ENCODE measurements at places on chromosomes 7 and 10.
A peak's percentile ranks its signal among the peaks of the same experiment; 100 is the strongest.

- no peak for DNase-seq
Measured at GRCh38 chr10:34109952-34110702, 705.0 kb downstream of the PARD3 start.

DNA sequence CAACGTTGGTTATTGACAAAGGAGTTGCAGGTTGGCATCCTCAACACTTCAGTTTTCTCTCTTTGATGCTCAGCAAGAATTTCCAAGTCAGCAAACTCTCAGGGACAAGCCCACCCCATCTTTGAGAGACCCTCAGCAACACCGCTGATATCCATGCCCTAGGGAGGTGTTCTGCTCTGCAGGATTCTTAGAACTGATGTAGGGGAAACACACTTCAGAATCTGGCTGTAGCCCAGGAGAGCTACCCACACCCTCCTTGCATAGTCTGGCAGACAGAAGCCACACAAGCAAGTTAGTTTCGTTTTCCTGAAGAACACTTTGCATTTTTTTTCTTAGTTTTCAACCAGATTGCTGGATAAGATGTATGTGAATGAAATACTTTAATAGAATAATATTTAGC is 822 bp downstream of the SAMD9L start:
- DNase-seq: peak; percentile 34

- DNase-seq: no peak
Measured at GRCh38 chr7:25852211-25852938, 299.6 kb upstream of the NFE2L3 start.

- peak; percentile 38 for DNase-seq
Measured at GRCh38 chr10:88152728-88153133, 289.3 kb downstream of the PTEN start.

DNA sequence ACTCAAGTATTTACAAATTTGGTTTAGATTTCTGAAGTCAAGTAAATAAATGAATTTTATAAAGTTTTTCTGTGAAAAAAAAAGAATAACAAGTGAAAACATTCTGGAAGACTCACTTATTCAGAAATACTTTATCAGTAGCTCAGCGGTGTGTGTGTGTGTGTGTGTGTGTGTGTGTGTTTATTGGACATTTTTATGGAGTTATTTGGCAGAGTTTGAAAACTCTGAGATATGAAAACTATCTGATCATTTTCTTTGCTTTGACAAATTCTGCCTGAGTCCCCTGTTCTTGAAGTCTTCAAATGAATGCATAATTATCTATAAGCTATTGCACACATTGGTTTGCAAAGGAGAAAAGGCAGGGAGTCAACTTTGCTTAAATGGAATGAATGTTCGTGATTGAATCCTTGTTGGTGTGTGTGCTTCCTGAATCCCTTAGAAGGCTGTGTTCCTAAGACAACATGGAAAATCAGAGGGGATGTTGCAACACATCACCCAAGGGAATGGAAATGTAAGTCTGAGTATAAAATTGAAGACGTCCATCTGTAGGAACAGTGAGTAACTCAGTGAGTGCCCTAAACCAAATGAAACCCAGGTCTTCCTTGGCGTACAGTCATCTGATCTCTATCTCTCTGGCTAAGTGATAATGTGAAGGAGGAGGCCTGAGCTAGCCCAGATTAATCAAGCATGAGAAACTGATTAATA is 160.9 kb downstream of the REEP3 start:
- no peak for DNase-seq

GRCh38 chr7:157971501-157971900 is 616.1 kb downstream of the PTPRN2 start:
- no peak for DNase-seq

- DNase-seq: no peak
Measured at GRCh38 chr7:149245244-149245643, 5.8 kb downstream of the ZNF212 start.

DNA sequence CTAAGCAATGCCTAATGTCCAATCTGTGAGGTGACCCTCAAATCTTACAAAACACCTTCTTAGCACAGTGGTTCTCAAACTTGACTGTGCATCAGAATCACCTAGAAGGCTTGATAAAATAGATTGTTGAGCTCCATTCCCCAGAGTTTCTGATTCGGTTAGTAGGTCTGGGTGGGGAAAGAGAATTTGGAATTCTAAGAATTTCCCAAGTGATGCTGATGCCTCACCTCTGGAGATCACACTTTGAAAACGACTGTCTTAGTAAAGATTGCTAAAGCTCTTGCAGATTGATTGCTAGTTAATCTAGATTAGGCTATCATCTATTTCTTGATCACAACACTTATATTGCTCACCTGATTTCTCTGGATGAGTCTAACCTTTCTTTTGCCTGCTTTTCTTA is 126.6 kb downstream of the PCLO start:
- DNase-seq: no peak
